ENCODE measurements at places on chromosomes 3 and 15. TPM values are rescaled to one million over a fixed set of nuclear protein-coding genes. Genes with fewer than 3 reads are reported as not detected.

RASL12 gene
- 6.7 TPM for polyA plus RNA-seq

MAGI1 gene
- 8.2 TPM for polyA plus RNA-seq

LRRIQ4 gene
- polyA plus RNA-seq: not detected

MKRN2OS gene
- not detected for polyA plus RNA-seq

FETUB gene
- not detected for polyA plus RNA-seq

CELSR3 gene
- polyA plus RNA-seq: 0.17 TPM

ZNF774 gene
- polyA plus RNA-seq: 1.7 TPM

KLF15 gene
- 30.0 TPM for polyA plus RNA-seq

LRRC31 gene
- polyA plus RNA-seq: not detected

PLSCR4 gene
- polyA plus RNA-seq: 11.9 TPM

TUSC7 gene
- not detected for polyA plus RNA-seq

CHRM5 gene
- not detected for polyA plus RNA-seq
